Fibroblast of pulmonary artery (primary cell): ENCODE measurements at places on chromosomes 3 and 15.

GRCh38 chr15:45048794-45049631 lies 26.0 kb downstream of the SORD start:
- DNase-seq = peak; percentile 90

DNA sequence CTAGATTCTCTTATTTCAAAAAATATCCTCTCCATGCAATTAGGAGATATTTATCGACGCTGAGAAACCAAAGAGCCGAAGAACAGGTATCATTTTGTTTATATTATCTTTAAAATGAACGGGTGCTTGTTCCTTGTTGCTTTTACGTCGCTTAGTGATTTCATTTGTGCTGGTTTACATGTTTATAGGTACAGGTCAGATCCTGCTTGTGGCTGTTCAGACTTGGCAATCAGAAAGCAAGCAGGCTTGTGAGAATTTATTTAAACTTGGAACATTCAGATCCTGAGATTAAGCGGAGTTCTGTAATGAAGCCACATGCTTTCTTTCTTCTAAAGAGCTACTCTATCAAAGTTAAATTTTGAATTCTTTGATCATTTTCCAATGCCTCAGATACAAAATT lies 43.0 kb upstream of the ATP2C1 start:
- peak; percentile 35 for DNase-seq

DNA sequence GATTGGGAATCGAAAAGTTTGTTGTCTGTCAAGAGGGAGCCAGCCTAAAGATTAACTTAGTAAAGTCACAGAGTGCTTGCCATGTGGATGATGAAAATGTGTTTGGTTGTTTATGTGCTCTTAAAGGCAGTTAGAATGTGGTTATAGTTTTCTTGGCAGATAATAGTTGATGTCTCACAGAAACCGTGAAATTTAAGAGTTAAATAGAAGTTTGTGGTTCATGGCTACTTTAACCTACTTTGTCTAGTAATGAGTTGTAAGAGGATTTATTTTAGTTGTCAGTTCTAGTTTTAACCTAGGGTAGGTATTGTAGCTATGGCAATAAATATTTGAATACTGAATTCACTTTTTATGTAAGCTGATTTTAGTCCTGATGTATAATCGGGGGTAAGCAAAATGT lies 36.4 kb upstream of the EIF3J start:
- DNase-seq = no peak

DNA sequence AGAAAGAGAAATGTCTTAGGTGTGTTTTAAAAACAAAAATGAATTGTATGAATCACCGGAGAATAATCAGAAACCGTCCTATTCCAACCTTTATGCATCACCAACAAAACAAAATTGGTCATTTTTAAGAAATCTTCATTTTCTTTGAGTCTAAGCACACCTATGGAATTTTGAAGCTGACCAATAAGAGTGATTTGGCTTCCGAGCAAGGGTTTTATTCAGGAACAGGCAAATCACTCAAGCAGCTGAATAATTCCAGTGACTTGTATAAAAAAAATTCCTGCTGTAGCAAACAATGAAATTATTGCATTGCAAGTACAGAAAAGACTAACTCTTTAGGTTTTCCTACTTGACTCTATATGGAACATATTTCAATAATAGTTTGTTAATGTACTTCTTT lies 83.8 kb upstream of the FNDC3B start:
- peak; percentile 27 for DNase-seq

- peak; percentile 52 for DNase-seq
Observed at GRCh38 chr15:58401991-58402649, 29.7 kb upstream of the LIPC start.

DNA sequence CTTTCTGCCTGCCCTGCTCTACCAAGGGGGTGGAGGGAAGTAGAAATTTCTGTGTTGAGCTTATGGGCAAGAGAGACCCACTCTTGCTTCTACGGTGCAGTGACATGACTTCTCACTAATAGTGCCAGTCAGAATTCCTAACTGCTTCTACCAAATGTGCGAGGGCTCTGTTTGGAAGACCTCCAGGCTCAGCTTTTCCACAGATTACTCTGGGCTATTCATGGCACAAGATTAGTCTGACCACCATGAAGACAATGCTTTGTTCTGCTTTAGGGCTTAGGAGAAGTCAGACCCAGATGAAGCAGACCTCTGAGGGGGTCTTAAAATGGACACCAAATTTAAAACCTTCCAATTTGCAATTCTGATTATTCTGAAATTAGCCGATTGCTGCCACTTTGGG lies 195.9 kb upstream of the TBC1D5 start:
- DNase-seq = no peak

- DNase-seq = no peak
Observed at GRCh38 chr3:183210862-183211341, 42.2 kb upstream of the B3GNT5 start.

GRCh38 chr15:57085267-57085666 lies 166.8 kb downstream of the TCF12 start:
- no peak for DNase-seq

GRCh38 chr3:148758303-148758884 lies 60.7 kb downstream of the AGTR1 start:
- DNase-seq = no peak

GRCh38 chr15:62090988-62091387 lies 24.2 kb downstream of the C2CD4A start:
- no peak for DNase-seq

- DNase-seq = peak; percentile 29
Observed at GRCh38 chr15:31440754-31441311, 114.2 kb downstream of the KLF13 start.

DNA sequence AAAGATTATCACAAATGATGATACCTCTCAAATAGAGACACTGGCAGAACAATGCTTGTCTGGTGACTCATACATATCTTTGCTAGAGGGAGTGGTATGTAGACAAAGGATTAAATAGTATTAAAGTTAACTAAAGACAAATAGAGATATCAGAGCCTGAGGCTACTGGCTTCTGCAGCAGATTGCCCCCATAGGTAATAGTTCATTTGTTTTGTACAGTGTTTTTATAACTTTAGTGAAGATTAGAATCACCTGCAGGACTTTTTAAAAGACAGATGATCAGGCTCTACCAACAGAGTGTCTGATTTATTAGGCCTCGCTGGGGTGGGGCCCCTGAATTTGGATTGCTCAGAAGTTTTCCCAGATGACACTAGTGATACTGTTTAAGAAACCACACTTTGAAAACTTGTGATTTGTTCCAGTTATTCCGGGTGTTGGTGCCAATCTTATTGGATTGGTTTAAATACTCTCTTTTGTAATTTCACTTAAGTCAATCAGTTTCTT lies 96.4 kb downstream of the NAALADL2 start:
- DNase-seq = peak; percentile 48

GRCh38 chr3:29484633-29485032 lies 203.8 kb downstream of the RBMS3 start:
- DNase-seq = no peak

DNA sequence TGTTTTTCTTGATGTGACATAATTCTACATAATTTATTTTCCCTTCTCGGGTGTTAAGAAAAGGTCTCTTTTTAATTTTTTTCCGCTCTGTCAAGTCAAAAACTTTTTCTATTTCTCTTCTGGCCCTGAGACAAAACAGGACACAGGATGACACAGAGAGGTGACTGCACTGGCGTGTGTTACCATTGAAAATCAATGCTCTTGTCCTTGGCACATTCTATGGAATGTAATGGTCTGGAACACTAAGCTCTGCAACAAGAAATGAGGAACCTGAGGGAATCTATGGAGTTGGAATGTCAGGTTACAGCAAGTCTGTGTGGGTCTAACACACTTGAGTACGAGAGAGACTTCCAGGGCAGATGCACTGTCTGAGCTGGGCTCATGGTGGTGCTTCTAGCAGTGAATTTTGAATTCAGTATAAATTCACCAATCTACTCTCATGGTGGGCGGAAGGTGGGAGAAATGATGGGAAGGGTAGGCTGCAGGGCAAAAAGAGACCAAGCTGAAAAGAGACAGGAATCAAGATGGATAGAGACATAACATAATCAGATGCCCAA lies 508.3 kb downstream of the TUSC7 start:
- no peak for DNase-seq

GRCh38 chr3:59142556-59142955 lies 92.7 kb upstream of the CFAP20DC start:
- no peak for DNase-seq

GRCh38 chr3:108178676-108179075 lies 43.5 kb downstream of the IFT57 start:
- peak; percentile 62 for DNase-seq

GRCh38 chr3:190442240-190442639 lies 7.5 kb downstream of the TMEM207 start:
- DNase-seq = no peak

DNA sequence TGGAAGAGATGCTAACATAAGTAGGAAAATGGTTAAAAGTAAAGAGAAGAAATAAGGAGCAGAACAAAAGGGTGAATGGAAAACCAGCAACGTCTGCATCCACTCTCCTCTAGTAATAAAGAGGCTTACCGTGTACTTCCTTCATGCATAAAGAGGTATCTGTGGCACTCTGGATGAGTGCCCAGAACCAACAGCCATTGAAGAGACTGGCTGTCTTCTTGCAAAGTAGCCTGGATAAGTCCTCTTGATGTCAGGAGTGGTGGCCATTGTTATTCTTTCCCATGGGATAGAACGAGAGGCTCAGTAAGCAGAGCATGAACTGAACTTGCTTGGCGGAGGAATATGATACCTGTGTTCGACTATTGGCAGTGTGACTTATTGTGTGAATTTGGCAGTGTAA lies 186.2 kb upstream of the RASGRP1 start:
- DNase-seq = no peak

DNA sequence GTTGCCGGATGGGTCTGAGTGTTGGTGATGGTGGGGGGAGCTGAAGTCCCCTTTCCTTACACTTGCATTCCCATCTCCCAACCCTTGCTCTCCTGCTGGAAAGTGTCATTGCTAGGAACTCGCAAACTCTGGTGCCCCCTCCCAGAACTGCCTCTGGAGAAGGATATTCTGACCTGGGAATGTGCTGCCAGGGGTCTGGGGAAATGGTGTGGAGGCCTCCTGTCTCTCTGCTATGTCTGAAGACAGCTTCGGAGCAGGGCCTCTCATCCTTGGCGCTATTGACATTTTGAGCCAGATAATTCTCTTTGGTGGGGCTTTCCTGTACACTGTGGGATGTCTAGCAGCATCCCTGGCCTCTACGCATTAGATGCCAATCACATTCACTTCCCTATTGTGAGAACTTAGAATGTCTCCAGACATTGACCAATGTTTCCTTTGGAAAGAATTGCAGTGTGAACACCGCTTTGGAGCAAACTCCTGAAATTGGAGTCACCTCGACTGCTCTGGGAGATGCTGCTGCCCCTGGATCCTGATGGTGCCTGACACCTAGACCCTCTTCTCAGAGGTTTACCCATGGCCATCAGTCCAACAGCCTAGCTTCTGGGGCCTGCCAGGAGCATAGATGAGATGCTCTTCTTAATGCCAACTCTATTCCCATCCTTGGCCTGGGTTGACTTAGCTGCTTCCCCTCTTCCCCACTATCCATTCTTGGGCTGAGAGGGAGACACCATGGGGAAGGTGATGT lies 2.2 kb upstream of the KY start:
- DNase-seq = no peak

DNA sequence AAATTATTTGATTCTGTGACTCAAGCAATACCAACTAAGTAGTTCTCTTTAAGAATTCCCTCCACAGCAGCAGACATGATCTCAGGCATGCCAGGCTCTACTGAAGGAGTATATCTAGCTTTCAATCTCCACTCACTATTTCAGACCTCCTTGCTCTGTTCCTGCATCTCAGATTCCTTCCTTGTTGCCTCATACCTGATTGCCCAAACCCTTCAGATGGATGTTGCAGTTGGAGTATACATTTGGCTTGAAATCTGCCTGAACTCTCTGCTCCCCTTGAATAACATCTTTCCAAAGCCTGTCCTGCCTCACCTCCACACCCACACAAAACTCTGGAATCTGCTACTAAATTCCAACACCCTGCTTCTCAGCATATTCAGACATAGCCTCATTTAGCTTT lies 19.8 kb upstream of the TM4SF4 start:
- peak; percentile 59 for DNase-seq

DNA sequence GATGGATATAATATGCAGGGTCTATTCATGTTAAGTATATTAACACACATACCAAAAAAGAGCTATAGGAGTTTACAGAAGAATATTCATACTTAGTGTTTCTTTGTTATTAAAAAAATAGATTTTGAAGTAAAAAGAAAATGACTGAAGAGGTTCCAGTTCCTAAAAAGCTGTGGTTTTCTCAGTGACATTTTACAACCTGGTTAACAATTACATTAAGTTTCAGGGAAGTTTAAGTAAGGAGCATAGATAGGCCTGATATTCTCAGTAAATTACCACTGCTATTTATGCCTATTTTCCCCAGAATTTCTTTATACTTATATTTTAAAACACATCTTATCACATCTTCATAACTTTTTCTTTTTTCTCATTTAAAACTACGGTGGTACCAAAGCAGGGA lies 43.6 kb upstream of the SPTSSB start:
- no peak for DNase-seq

DNA sequence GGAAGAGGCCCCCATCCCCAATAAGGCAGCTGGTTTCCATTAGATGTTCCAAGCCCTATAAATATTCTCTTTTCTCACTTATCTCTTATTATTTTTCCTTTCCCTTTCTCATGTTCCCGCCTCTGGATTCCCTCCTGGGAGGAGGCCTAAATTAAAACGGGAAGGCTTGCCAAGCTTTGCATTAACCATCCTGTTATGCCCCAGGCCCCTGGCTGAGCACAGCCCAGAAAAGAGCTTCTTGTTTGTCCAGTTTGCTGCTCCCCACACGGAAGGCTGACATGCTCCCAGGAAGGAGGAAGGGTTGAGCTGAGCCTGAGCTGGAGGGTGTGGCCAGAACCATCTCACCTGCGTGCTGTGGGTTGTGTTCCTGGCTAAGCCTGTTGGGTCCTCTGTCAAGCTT lies 63.1 kb upstream of the BOC start:
- no peak for DNase-seq

DNA sequence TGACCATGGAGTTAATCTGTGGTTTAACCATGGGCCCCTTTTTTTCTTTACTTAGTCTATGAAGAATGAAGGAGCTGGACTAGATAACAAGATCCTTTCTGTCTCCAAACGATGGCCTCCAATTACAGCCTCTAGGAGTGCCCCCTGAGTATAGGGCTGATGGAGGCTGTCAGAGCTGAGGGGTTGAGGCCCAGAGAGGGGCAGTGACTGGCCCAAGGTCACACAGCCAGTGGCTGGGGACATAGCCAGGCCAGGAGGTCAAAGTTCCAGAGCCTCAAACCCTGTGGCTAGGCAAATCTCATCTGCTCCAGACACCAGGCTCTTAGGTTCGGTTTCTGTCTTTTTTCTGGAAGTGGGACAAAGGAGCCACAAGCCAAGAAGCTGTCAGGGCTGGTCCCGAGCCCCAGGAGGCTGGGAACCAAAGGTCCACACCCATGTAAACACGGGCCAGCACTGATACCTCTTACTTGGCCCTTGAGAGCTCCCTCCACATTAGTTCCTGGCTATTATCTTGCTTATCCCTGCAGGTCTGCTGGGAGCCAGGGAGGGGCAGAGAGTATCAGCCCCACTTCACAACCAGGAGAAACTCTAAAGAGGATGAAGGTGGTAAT lies 10.3 kb downstream of the RHOV start:
- DNase-seq = no peak

DNA sequence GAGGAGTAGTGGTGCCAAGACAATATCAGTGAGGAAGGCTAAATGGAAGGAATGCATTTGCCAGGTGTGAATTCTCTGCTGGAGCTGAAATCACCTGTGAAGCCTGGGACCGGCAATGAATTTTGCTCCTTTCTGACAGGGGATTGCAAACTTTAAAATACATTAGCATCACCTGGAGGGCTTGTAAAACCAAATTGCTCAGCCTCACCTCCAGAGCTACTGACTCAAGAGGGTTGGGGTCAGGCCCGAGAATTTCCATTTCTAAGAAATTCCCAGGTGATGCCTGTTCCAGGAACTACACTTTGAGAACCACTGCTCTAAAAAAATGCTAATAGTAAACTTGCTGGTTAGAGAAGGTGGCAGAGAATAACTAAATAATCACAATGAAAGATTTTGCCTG lies 445.6 kb upstream of the RBMS3 start:
- no peak for DNase-seq
